NCI-H2029 treated with DMSO at 0.1 percent for 48 hours (cell line): ENCODE measurements at places on chromosomes 12 and 14.

- DNase-seq = no peak
Observed at GRCh38 chr14:69827560-69827959, 30.5 kb upstream of the SLC10A1 start.

DNA sequence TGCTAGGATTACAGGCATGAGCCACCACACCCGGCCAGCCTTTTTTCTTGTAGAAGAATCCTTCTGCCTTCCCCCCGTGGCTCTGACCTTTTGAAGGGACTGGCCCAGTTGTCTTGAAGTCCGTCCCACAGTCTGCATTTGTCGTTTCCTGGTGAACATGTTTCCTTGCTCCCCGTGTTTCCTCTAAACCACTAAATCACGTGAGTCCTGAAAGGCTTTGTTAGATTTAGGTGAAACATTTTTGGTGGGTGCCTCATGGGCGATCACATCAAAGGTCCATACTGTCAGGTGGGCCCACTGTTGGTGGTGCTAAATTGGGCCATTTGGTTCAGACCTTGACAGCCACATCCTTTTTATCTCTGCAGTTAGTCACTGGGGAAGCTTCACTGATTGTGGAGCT lies 26.3 kb downstream of the MLXIP start:
- no peak for DNase-seq

DNA sequence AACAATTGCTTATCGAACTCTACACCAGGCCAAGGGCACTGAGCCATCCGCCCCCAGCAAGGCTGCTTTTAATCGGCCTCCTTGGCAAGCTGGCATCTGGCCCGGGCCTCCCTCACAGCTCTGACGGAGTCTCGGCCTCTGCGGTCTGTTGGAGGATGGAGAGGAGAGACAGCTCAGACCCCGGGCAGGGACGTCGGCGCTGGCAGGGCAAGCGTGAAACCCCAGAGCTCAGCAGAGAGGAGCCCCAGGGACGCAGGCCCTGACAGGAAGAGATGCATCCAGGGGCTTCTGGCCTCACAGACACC lies 17.5 kb downstream of the CAMKK2 start:
- no peak for DNase-seq

- no peak for DNase-seq
Observed at GRCh38 chr12:49165114-49165513, 23.8 kb downstream of the TUBA1A start.

GRCh38 chr12:52267699-52268098 lies 6.7 kb upstream of the KRT86 start:
- no peak for DNase-seq
